ENCODE measurements at places on chromosomes 12 and 14.

- no peak for DNase-seq
These were observed 3.1 kb downstream of the HIF1A start for GRCh38 chr14:61698206-61698980.

GRCh38 chr12:94109160-94109559 is 39.2 kb upstream of the PLXNC1 start:
- no peak for DNase-seq

GRCh38 chr12:108438667-108439066 is 76.4 kb upstream of the FICD start:
- no peak for DNase-seq

DNA sequence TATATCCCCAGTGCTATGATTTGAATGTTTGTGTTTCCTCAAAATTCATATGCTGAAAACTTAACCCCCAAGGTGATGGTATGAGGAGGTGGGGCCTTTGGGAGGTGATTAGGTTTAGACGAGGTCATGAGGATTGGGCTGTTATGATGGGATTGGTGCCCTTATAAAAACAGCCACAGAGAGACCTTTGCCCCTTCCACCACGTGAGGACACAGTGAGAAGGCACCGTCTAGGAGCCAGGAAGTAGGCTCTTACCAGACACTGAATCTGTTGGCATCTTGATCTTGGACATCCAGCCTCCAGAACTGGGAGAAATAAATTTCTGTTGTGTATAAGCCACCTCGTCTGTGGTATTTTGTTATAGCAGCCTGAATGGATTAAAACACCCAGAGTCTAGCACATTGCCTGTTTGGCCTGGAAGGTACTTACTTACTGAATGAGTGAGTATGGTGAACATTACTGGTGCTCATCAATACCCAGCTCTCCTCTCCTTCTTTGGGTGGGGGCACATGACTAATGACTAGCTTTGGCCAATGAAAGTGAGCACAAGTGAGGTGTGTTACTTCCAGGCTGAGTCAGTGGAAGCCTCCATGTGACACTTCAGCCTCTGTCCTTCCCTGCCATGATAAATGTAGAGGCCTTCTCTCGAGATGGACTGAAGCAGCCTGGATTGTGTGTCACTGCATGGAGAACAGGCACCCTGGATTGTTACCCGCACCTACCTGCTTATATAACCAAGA is 72.4 kb upstream of the CHST11 start:
- DNase-seq, result no peak

DNA sequence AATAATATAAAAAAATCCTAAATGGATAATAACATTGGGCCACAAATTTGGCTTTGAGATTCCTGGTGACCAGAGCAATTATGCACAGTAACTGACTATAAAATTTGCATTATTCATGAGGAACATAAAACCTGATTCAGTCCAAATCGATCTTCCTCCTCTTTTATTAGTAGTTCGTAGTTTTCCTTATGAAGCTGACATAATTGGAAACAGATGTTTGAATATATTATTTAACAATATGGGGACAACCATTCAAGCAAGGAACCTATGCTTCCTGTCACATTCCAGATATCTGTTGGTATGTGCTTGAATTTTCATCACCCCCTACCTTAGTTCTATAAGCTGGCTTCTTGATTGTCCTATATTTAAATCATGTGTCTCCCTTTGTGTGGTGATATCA is 34.9 kb downstream of the CCDC175 start:
- DNase-seq, result no peak

GRCh38 chr14:68807148-68807600 is 14.3 kb upstream of the ZFP36L1 start:
- DNase-seq, result peak; percentile 94

DNA sequence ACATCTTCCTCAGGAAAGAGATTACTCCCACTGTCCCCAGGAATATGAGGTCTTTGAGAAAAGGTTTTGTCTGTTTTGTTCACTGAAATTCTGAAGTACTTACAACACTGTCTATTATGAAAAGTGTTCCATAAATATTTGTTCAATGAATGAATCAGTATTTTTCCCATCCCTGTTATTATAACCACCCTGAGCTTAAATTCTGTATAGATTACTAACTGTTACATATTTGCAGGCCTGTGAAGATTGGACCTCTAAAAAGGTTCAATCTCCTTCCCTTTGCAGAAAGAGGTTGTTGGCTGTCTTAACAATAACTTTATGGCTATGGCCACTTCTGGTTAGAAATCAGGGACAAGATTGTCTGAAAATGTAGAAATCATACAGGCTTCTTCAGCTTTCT is 174.5 kb upstream of the NPAS3 start:
- DNase-seq, result no peak

- no peak for DNase-seq
These were observed 26.9 kb downstream of the MYRFL start for GRCh38 chr12:69851976-69852375.

GRCh38 chr12:93252221-93252620 is 125.5 kb upstream of the NUDT4 start:
- no peak for DNase-seq

- DNase-seq, result no peak
These were observed 293.9 kb downstream of the RPAP3 start for GRCh38 chr12:47411966-47412365.

DNA sequence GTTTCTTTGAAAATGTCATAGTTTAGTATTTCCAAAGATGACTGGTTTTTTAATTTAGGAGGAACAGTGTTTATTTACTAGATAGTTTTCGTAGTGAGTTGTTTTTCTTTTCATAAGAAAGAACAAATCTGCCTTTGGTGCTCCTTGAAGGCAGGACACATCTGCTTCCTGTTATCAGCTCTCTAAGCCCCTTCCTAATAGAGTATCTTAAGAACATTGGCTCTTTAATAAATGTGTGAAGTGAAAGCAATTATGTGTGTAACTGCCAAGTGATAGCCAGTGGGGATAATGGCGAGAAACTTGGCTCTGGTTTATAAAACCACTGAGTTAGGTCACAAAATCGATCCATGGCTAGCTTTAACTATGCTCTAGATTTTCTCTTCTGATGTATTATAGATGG is 23.5 kb upstream of the PPFIBP1 start:
- DNase-seq, result no peak

- DNase-seq, result peak; percentile 88
These were observed at the start of gene SUDS3 for GRCh38 chr12:118376089-118377020. SUDS3 (plus strand) TSS chr12:118376555; CDS start chr12:118376692, 137 bp downstream.

DNA sequence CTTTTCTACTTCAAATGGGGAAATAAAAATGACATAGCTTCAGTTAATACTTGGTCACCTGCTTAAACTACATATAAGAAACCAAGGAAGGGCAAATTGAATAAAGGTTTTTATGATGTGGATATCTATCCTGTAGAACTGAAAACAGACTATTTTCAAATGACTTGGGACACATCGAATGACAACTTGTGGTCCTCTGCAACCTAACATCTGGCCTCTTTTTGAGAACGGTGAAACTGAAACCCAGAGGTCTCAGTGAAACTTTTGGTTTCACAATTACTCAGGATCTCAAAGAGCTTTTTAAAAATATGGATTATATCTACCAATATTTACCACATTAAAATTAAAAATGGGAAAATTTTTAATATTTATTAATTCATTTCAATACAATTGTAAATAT is 65.2 kb downstream of the PPP2R5E start:
- no peak for DNase-seq

GRCh38 chr12:15644700-15645099 is 144.5 kb downstream of the EPS8 start:
- DNase-seq, result no peak

DNA sequence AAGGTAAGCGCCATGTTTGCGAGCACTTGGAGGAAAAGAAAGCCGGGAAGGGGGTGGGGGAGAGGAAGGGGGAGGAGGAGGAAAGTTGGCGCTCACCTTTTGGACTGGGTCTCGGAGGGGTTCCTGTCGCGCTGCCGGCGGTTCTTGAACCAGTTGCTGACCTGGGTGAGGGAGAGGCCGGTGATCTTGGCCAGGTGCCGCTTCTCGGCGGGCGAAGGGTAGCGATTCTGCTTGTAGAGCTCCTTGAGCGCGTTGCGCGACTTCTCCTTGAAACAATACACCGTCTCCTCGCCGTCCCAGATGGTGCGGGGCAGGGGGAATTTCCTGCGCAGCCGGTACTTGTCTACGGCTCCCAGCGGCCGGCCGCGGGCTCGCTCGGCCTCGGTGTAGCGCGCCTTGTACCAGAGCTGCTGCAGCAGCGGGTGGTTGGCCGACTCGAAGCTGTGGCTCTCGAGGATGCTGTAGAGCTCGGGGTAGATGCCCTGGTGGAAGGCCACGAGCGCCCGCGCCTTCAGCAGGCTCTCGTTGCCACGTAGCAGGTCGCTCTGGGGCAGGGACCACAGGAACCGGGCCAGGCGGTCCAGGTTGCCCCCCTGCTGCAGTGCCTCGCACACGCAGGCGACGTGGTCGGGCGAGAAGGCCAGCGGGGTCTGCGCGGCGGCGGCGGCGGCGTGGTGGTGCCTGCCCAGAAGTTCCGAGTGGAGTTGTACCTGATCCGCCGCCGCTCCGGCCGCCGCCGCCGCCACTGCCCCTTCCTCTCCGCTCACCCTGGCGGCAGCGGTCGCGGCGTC is 840 bp downstream of the SIX4 start:
- DNase-seq, result peak; percentile 68

- DNase-seq, result peak; percentile 99
These were observed 393 bp upstream of the DCAF5 start for GRCh38 chr14:69153152-69153872.

GRCh38 chr12:64461634-64462414 is 9.9 kb downstream of the TBK1 start:
- no peak for DNase-seq

DNA sequence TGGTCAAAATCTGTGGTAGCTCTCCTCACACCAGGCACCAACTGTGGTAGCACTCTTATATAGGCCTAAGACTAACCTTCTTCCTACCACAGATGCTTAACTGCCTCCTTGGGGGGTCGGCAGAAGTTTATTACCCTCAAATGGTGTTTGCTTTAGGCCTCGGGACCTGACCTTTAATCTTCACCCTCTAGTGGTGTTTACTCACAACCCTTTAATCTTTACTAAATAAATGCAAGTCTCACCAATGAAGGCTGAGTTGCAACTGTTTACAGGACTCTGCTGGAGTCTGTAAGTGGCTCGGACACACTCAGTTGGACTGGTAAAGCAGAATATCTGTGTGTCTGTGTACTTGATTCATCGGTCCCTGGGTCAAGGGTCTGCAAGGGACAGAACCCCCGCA is 29.4 kb downstream of the CCER1 start:
- DNase-seq, result no peak

GRCh38 chr12:120583478-120584030 is 2.4 kb upstream of the POP5 start:
- DNase-seq, result peak; percentile 73

DNA sequence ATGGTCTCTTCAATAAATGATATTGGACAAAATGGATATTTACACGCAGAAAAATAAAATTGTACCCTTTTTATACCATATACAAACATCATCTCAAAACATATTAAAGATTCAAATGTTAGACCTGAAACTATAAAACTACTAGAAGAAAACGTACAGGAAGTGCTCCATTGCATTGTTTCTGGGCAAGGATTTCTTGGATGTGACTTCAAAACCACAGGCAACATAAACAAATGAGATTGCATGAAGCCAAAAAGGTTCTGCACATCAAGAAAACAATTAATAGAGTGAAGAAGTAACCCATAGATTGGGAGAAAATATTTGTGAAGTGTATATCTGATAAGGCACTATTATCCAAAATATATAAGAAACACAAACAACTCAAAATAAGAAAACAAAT is 812.4 kb downstream of the NRXN3 start:
- no peak for DNase-seq

GRCh38 chr14:79483477-79484388 is 727.6 kb downstream of the DIO2 start:
- no peak for DNase-seq

GRCh38 chr14:87748558-87748957 is 244.4 kb downstream of the GALC start:
- no peak for DNase-seq

DNA sequence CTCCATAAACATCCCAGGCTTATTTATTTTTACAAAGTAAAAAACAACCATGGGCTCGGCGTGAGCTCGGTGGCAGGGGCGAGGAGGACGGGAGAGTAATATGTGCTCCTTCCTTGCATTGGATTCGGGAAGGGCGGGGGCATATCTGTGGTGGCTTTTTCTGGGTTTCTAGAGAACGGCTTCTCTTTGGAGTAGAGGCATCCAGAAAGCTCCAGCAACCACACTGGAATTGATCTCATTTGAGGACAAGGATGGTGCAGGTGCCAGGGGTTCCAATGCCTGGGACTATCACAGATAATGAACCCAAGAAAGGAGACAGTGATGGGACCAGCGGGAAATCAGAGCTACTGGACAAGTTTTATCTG is 18.9 kb downstream of the ADGRD1 start:
- no peak for DNase-seq

DNA sequence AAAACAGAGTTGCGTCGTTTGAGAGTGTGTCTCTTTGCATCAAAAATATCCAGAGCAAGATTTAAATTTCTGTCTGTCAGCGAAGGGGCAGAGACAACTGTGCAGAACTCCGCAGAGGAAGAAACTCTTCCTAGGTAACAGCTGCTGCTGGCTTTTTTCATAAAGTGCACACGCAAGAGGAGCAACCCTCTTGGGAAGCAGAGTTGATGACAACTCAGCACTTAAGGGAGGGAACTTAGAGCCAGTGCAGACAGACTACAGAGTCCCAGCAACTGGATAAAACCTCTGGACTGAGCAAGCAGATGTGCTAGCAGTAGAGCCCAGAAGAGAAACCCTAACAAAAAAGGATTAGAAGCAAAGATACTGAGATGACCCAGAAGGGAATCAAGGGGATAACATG is 337.1 kb downstream of the PCNX1 start:
- DNase-seq, result no peak

DNA sequence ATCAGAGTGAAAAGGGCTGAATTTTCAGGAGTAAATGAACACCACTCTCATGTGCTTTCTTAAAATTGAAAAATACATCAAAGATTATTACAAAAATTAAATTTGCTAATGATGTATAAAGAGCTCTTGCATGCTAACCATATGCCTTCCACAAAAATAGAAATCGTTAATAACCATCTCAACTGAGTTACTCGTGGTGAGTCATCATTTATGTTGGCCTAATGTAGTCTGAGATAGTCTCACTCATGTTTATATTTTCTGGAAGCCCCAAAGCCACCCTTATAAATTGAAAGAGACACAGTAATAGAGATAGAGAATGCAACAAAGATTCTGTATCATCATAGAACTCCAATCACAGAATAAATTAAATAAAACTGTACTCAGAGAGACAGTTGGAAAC is 131.2 kb downstream of the KCNH5 start:
- DNase-seq, result no peak

GRCh38 chr14:76498976-76499375 is 123.0 kb downstream of the ESRRB start:
- DNase-seq, result no peak

DNA sequence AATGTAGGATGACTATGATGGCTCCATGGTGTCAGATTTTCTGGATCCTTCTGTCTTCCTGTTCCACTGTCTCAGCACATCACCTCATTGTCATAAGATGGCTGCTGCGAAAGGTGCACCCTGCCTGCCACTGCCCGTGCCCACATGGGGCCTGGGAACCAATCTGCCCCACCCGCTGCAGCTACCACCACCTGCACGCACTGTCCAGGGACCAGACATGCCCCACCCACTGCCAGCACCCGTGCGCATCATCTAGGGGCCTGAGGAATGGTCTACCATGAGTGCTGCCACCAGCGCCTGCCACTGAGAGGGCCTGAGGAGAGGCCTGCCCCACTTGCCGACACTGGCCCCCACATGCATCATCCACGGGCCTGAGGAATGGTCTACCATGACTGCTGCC is 23.8 kb downstream of the CYP46A1 start:
- DNase-seq, result no peak

Data from T47D (cell line).